ENCODE measurements at places on chromosomes 6 and 20.

GRCh38 chr6:111087871-111088667 lies 766 bp downstream of the SLC16A10 start:
- DNase-seq: peak; percentile 54

DNA sequence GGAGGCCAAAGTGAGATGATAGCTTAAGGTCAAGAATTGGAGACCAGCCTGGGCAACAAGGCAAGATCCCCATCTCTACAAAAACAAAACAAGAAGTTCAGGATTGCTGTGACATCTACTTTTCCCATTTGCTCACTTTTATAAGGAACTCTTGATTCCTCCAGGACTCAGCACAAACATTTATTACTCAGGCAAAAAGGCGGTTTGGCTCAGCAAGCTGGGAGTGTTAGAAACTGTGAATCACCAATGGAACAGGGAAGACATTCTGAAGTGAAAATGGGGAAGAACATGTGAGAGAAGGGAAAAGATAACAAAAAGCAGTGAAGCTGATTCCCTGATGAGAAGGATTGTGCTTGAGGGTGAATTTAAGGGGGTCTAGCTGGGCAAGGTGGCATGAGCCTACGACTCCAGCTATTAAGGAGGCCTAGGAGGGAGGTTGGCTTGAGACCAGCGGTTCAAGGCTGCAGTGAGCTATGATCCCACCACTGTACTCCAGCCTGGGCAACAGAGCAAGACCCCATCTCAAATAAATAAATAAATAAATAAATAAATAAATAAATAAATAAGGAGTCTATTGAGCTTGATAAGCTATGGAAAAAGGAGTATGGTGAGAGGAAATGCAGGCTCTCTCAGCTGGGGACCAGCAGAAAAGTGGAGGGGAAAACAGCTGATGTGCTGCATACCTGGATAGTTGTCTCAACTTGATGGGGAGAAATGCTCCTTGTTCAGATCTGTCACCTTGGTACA lies 65.4 kb upstream of the HDDC2 start:
- DNase-seq: no peak

GRCh38 chr6:44925100-44925739 lies 402.9 kb upstream of the RUNX2 start:
- no peak for DNase-seq

- DNase-seq: no peak
Observed at GRCh38 chr6:72911463-72912155, 289.7 kb downstream of the KCNQ5 start.

- no peak for DNase-seq
Observed at GRCh38 chr20:63004607-63005364, 2.0 kb downstream of the BHLHE23 start.

DNA sequence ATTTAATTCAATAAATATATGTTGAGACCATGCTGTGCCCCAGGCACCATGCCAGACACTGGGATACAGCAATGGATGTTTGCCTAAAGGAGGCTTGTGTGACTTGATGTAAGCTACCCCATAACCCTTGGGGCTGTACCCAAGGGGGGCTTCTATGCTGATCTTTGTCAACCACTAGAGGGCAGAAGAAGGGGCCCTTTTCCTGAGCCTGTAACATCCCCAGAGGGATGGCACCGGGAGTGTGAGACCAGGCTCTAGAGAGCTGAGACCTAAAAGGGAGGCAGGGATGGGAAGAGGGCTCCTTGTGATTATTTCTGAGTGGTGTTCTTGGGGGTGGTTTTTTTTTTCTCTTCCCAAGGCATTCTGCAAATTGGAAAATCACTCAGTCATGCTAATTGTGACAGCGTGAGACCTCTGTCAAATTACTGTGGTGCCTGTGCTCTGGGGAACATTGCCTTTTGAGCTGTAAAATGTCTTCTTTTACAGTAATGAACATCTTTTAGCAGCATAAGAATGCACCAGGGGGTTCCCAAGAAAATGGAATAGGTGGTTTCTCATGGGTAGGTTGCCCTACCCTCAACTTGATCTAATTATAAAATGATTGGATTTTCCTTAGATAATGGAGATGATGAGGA lies 138.7 kb upstream of the SLC24A3 start:
- no peak for DNase-seq

DNA sequence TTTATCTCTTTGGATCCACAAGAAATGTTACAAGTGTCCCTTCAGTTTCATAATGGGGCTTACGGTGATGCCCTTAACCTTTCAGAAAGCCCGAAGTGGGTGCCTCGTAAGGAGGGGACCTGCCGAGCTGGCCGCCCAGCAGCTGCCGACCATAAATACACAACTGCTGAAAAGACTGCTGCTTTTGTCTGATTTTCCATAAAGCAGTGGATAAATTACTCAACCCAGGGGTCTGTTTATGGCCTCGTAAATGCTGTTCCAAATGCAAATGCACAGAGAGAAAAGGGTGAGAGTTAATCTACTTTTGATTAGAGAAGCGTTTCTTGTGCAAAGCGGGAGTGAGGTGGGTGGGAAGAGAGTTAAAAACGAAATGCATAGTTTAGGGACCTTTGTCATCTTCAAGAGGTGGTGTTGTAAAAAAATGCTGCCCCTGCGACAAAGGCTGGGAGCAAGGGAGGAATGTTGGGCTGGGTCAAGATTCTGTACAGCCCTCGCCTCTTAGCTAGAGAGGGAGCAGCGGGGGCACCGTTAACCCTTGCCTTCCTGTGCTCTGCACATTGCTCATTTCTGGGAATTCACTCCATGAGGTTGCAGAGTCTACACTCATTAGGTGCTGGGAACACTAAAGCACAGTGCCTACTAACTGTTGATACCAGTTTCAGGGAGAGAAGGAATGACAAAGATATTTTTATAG lies 112.0 kb upstream of the MTHFD1L start:
- no peak for DNase-seq

DNA sequence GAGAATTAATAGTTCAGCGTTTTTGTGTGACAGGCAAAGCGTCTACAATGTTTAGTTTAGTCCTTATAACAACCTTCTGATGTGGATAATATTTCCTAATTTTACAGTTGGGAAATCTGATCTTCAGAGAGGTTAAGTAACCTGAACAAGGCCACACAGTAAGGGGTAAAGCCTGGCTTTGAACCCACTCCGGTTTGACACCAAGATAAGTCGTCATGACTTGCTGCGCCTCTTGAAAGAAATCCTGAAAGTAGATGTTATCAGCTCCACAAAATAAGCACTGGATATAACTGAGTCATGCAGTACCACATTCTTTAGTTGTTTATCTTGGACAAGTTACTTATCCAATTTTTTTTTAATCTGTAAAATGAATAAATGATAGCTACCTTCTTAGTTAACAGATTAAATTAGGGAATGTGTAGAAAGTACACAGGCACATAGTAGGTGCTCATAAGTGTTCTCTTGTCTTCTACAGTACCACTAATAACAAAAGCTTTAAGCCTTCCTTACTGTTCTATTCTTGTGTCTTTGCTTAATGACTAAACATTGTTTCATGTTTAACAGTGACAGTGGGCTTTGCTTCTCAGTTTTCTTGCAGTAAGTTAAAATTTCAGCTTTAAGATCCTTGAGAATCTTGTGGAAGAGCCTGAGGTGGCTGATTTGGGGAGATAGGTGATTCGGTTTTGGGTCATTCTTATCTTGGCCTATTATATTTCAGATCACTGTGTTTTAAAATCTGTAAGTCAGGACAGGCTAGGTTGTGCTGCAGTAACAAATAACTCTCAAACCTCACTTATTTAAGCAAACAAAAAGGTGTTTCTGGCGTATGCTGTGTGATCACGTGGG lies 2.1 kb downstream of the HIVEP1 start:
- no peak for DNase-seq

- no peak for DNase-seq
Observed at GRCh38 chr20:30816182-30816645, 441.2 kb upstream of the DEFB115 start.

DNA sequence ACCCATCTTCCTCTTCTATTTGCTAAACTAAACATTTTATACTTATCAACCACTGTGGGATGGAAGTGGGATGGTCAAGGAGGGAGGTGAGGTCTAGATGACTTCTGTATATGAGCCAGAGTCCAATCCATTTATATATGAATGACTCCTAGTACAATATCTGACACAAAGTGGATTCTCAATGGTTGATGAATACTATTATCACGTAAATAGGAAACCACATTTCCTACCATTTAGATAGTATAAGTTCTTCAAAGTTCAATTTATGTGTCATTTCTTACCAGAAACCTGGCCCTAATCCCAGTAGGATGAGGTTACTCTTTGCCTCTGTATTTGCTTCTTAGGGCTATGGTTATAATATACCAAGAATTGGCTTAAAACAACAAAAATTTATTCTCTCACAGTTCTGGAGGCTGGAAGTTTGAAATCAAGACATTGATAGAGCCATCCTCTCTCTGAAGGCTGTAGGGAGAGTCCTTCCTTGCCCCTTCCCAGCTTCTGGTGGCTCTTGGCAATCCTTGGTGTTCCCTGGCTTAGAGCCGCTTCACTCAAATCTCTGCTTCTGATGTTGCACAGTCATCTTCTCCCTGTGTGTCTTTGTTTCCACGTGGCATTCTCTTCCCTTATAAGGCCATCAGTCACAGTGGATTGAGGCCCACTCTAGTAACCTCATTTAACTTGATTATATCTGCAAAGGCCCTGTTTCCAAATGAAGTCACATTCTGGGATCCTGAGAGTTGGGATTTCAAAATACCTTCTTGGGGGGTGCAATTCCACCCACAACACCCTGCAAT lies 41.0 kb upstream of the RAB23 start:
- no peak for DNase-seq

DNA sequence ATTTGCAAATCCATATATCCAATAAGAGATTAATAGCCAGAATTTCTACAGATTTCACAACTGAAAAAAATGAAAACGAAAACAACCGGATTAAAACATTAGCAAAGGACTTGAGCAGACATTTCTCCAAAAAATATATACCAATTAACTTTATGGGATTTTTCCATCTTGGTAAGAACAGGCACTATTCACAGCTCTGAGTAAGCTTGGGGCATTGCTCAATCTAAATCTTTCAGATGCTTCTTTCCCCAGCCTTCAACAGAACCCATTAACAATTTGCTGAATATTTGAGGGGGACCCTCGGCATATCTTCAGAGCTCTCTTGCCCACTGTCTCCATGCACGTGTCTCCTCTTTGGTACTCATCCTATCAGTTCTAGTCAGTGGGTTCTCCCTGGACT lies 111.7 kb upstream of the CD93 start:
- DNase-seq: no peak

DNA sequence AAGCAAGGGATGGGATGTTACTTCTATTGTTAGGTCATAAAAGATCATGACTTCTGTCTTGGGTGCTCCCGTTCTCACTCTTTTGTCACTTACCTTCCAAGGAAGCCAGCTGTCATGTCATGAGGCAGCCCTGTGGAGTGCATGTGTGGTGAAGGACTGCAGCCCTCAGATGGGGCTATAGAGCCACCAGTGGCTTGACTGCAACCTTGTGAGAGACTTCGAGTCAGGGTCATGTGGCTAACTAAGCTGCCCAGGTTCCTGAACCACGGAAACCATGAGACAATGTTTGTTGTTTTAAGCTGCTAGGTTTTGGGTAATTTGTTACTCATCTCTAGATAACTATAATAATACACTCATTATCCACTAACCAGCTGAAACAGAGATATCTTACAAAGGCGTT lies 477.1 kb downstream of the BTBD3 start:
- no peak for DNase-seq

DNA sequence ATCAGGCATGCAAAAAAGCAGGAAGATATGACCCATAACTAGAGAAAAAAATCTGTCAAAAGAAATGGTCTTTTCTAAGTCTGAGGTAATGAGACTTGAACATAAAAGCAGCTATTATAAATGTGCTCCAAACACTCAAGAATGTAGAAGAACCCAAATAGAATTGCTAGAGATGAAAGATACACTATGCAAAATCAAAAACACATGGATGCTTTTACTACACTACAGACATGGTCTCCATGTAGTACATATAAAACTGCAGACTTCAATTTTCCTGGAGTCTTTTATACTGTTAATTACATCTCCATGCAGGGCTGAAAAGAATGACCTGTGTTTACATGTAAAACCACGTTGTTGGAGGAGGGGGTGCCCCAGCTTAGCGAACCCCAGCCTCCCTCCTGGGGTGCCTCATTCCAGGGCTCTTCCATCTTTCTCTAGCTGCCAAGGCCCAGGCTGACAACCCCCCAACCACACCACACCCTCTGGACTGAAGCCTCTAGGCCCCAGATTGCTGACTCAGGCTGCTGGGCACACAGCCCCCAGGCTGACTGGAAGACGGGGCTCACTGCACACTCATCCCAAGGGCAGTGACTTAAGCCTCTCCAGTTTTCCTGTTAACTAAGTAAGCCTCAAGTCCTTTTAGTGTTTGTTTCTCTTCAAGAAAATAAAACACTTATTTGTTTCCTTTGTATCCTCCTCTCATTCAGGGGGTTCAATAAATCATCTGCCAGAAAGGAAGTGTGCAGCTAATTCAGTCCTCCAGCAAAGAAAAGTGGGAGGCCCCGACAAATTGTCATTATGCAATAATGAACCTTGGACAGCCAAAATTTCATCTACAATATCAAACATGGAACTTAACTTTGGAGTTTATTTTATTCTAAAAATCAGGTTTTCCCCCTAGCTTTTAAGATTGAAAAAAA lies 26.0 kb upstream of the PLAGL1 start:
- DNase-seq: no peak

GRCh38 chr20:53138454-53139262 lies 166.5 kb downstream of the TSHZ2 start:
- DNase-seq: no peak

DNA sequence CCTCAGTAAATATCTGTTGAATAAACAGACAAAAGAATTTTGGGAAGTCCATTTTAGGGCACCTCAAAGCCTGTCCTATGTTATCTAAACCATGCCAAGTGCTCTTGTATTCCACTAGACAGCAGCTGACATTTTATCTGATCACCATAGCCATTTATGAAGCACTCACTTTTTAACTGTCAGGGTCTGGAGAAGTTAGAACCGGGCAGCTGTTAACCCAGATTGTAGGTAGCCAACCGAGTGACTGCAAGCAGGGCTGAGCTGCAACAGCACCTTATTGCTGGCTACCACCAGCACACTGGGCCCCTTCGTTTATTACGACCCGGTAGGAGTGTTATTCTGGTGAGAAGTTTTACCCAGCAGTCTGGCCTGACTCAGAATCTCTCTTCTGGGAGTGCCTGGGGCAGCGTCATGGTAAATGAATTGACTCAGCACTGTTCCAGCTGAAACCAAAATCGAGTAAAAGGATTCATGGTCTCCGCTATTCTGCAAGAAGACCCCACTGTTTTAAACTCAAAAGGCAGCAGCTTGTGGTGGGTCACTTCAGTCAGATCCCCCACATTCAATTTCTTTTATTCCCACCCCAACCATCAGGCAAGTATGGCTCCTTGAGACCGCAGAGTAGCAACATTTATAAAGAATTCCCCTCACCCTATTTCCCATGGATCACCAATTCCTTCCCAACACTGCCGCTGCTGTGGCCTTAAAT lies 1.7 kb downstream of the UBE2V1 start:
- DNase-seq: no peak

DNA sequence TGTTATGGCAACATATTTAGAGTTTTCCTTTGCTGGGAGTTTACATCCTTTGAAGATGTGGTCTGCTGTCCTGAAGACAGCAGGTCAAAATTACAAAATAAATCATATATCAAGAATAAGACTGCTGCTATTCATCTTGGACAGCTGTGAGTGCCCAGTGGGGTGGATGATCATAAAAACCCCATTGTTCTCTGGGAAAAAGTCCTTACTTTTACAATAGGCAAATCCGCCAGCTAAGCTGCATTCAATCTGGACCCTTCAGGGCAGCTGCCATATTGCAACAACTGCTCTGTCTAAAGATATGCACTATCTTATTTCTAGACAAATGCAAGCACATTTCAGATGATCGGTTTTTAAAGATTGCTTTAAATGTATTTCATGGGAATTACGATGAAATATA lies 19.4 kb downstream of the CASS4 start:
- no peak for DNase-seq

GRCh38 chr6:13929196-13929595 lies 4.4 kb downstream of the RNF182 start:
- no peak for DNase-seq

Data from adrenal gland (tissue), 19 donors.